ENCODE measurements at places on chromosomes 2 and 18.

DNA sequence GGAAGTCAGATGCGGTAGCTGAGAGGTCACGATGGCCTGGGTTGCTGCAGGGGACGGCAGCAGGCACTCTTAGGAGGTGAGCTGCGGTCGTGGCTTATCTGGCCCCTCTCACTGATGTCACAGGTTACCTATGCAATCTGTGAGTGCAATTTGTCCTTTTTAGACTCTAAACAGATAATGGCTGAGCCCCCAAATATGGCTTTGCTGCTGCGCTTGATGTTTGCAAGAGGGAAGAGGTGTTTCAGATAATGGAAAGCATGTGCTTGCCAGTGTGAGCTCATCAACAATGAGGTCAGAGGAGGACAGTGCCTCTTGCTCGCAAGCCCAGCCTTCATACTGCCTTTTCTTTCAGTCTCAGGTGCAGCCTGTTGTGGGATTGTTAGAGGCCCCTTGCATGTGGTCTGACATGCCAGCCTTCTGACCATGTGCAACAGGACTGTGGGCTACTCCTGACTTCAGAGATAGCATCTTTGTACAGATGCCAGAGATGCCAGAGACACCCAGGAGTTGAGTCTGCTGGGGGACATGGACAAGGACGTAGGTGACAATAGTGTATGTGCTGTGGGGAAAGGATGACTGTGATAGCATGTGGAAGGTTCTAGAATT lies 151.3 kb downstream of the TANC1 start:
- no peak for DNase-seq

GRCh38 chr2:60433018-60433596 lies 120.3 kb downstream of the BCL11A start:
- DNase-seq = no peak

- no peak for DNase-seq
Measured at GRCh38 chr18:22753130-22753831, 179.8 kb upstream of the RBBP8 start.

GRCh38 chr18:76234676-76235060 lies 260.4 kb downstream of the ZNF516 start:
- no peak for DNase-seq
